ENCODE measurements at places on chromosomes 6 and 20. TPM values are rescaled to one million over a fixed set of nuclear protein-coding genes. Genes with fewer than 3 reads are reported as not detected.

GRCh38 chr6:114181664-114182063 lies 161.2 kb downstream of the HS3ST5 start:
- no peak for DNase-seq

- DNase-seq, result no peak
These were observed 89.2 kb downstream of the ARID1B start for GRCh38 chr6:156866220-156867015.

DNA sequence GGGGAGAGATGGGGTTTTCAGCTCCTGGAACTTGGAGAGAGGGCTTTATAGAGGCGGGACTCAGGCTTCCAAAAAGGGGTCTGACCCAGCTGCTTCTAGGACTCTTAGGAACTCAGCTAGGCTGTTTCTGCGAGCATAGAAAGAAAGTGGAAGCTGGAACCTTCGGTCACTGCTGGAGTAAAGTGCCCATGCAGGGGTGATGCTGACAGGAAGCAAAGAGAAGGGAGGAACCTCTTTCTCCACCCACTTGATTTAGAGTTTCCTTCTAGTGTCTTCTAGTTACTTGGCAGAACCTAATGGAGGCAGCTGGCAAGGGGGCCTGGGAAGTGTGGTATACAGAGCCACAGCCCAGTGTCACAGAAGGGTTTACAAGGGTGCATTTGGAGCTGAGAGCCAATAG lies 283.6 kb downstream of the QKI start:
- DNase-seq, result no peak

DNA sequence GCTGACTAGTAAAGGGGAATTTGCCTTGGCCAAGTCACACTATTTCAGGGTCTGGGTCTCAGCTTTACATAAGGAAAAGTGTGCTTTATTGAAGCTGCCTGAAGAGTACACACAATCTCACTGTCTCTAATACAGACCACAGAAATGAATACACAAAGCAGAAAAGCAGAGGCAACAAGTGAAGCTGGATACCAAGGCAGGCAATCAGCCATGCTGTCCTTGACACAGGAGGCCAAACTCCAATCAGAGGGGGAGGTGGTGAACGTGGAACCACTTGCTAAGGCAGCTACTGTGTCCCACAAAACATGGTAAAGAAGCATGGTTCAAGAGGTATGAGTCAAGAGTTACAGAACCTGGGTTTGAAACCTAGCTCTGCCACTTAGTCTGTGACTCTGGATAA lies 21.8 kb upstream of the CCND3 start:
- DNase-seq, result no peak

GRCh38 chr20:5657190-5657875 lies 92.9 kb upstream of the SHLD1 start:
- DNase-seq, result peak; percentile 69

- DNase-seq, result no peak
These were observed 143.5 kb upstream of the AKAP12 start for GRCh38 chr6:151096255-151096612.

DNA sequence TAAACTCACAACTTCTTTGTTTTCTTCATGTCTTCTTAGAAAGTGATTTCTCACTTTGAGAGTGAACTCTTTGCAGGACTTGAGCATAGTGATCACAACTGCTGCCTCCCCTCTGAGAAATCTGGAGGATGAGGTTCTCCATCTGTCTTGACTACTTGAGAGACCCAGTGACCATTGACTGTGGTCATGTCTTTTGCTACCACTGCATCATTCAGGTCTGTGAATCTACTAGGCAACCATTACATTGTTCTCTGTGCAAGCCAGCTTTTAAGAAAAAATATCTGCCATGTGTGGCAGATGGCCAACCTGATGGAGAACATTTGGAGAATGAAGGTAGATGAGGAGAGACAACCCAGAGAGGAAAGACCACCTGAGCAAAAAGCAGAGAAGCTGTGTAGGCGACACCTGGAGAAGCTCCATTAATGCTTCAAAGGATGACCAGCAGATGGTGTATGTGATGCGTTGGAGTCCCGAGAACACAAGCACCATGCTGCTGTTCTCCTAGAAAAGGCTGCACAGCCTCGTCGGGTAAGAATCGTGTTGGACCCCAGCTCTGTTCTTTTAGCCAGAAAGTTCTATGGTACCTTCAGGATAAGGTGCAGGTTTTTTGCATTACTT lies 25.1 kb upstream of the TRIM26 start:
- no peak for DNase-seq

- no peak for DNase-seq
These were observed 188.7 kb downstream of the CDC5L start for GRCh38 chr6:44576132-44576631.

GRCh38 chr6:122494665-122495272 lies 23.2 kb upstream of the SERINC1 start:
- DNase-seq, result no peak

- DNase-seq, result no peak
These were observed 47.4 kb downstream of the STK38 start for GRCh38 chr6:36499918-36500317.

GRCh38 chr20:2695206-2695983 lies 2.8 kb downstream of the EBF4 start:
- no peak for DNase-seq

DNA sequence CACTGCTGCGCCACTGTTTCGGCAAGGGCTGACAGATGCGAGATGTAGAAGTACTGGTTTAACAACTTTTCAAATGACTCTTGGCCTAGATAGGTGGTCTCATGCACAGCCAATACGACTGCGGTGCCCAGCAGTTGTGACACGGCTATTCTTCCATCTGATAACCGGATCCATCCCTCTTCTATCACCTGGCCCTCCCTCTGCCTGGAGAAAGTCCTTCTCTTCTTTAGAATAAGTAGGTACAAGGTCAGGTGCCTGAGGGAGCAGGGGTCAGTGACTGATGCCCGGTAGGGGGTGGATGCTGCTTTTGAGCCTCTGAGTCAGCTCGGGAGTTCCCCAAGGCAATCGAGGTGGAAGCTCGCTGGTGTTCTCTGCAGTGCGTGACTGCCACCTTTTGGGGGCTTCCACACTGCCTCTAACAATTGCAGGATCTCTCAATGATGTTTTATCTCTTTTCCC lies 166.8 kb upstream of the GRIK2 start:
- DNase-seq, result no peak

DNA sequence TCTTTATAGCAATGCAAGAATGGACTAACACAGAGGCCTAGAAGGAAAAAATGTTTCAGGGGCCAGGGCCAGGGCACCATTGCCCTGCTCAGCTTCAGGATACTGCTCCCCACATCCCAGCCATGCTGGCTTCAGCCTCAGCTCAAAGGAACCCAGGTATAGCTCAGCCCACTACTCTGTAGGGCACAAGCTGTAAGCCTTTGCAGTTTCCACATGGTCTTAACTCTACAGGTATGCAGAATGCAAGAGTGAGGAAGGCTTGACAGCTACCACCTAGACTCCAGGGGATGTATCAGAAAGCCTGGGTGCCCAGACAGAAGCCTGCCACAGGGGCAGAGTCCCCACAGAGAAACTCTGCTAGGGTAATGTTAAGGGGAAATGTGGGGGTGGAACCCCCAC lies 10.5 kb upstream of the TTK start:
- DNase-seq, result no peak

GRCh38 chr20:34798871-34799270 lies 26.6 kb downstream of the NCOA6 start:
- DNase-seq, result no peak

GRCh38 chr20:1184638-1185315 lies at the start of gene TMEM74B:
TSS of gene TMEM74B (minus strand) at chr20:1184981. CDS start at chr20:1183801, 1,180 bp downstream.
- no peak for DNase-seq

- DNase-seq, result no peak
These were observed 653.4 kb upstream of the ARID1B start for GRCh38 chr6:156123731-156124130.

DNA sequence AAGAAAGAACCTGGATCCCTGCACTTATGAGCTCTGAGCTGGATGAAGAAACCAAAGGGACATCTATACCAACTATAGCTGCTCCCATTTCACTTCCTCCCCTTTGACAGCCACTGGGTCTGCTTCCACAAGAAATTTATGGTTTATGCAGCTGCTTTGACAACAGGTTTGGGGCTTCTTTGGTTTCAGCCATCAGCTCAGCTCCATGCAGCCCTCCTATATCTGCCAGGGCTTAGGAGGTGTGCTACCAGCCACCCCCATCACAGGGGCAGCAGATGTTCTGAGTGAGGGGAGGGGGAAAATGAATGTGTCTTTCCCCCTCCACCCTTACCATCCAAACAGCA lies 29.2 kb upstream of the PKHD1 start:
- DNase-seq, result no peak

DNA sequence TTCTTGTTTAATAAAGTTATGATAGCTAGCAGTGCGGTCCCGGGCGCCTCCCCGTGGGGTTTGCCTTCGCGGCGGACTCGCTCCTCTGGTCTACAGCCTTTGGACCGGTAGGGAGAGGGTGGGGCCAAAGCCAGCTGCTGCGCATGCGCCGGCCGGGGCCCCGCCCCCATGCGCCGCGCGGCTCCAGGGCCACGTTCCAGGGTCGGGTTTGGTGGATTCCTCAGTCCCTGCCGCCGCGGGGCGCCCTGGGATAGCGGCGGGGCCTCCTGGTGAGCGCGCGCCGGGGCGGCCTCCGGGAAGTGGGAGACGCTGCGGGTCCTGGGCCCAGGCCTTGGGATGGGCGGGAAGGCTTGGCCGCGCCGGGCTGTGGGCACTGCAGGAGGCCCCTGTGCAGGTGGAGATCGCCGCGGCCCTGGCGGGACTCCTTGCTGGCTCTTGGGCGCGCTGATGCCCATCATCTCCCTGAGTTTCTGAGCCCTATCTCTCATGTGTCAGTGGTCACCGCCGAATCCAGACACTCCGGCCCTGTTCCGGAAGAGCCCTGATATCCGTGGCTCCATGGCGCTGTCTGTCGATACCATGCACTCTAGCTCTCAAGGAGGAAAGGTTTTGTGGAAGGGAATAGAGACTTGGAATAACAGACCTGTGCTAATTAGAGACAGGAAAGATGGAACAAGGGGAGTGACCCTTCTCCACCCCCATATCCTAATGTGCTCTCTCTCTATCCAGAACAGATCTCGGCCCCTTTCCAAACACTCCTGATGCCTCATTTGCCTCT lies at the start of gene VARS2:
Gene VARS2 (plus strand): TSS at position 163 of the 778 bp plus-strand sequence. CDS start 599 bp downstream, at position 762.
- peak; percentile 87 for DNase-seq

DNA sequence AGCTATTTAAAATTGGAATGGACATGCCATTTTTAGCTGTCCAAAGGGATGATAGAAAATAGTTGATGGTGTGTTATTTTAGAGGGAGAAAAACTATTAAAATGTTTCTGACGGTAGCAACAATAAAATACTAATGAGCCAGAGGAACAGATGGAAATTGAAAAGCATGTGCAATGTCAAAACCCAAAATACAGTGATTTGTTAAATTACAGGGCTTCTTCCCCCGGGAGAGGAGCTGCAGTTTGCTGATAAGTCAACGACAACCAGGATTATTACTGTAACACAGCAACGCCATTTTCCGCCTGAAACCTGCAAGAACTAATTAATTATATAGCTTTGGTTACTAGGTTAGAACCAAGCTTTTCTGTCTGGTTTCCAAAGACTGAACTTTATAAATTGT lies 179.6 kb upstream of the SPTLC3 start:
- DNase-seq, result no peak

DNA sequence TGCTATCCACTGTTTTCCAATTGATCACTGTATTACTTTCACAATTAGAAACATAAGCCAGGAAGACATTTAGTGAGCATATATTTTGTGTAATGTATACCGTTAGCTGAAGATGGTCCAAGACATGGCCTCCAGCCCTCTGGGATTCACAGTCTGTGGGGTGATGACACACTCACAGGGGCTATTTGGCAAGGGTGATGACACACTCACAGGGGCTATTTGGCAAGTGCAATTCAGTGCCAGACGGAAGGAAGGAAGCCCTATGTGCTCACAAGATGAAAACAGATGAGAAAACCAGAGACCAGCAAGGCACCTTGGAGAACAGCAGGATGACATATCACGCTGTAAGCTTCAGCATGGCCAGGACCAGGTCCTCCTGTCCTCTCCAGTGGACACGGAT lies 183.7 kb downstream of the MBOAT1 start:
- DNase-seq, result no peak

GRCh38 chr6:2729921-2730320 lies 20.8 kb downstream of the MYLK4 start:
- no peak for DNase-seq

- DNase-seq, result no peak
These were observed 50.1 kb upstream of the ASF1A start for GRCh38 chr6:118843685-118844390.

GRCh38 chr6:43311666-43312065 lies 3.0 kb upstream of the CRIP3 start:
- no peak for DNase-seq

- DNase-seq, result no peak
These were observed 142.2 kb downstream of the NFATC2 start for GRCh38 chr20:51400051-51400926.

- no peak for DNase-seq
These were observed 84.5 kb upstream of the FYN start for GRCh38 chr6:111957623-111958315.

GRCh38 chr6:15252195-15252594 lies 6.3 kb downstream of the JARID2 start:
- no peak for DNase-seq

GRCh38 chr6:81894306-81894705 lies 141.8 kb upstream of the TENT5A start:
- DNase-seq, result no peak

The SLC17A3 gene
- 0.96 TPM for polyA plus RNA-seq

The SFTA2 gene
- 1.2 TPM for polyA plus RNA-seq

The TMEM217 gene
- 1.6 TPM for polyA plus RNA-seq

The NR2E1 gene
- not detected for polyA plus RNA-seq

The DACT2 gene
- polyA plus RNA-seq, result 16.1 TPM

The HEY2 gene
- polyA plus RNA-seq, result 7.7 TPM

The PNPLA1 gene
- polyA plus RNA-seq, result 3.1 TPM

The HLA-DMB gene
- 80.3 TPM for polyA plus RNA-seq

The CD2AP gene
- 88.2 TPM for polyA plus RNA-seq

The THEMIS gene
- polyA plus RNA-seq, result not detected

The MYL9 gene
- 241 TPM for polyA plus RNA-seq

The GJA10 gene
- not detected for polyA plus RNA-seq

Data from right renal cortex interstitium (tissue), 3 donors.